RCC 7860 (cell line): ENCODE measurements at places on chromosomes 6 and 20.

DNA sequence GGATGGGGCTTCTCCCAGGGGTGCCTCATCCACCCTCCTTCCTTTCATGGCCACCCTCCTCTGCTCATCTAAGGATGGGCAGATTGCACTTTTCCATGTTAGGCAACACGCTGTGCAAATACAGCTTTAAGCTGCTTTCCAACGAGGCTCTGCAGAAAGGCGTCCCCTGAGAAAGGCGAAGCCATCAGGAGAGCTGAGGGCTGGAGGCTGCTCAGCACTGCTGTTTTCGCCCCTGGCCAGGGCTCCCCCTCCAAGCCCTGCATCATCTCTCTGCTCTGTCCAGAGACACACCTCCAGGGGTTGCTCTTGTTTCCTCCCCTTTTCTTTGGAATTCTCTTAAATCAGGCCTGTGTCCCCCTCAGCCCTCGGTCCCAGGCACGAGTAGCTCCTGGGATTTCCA, 526.1 kb downstream of the CDH26 start:
- no peak for DNase-seq

DNA sequence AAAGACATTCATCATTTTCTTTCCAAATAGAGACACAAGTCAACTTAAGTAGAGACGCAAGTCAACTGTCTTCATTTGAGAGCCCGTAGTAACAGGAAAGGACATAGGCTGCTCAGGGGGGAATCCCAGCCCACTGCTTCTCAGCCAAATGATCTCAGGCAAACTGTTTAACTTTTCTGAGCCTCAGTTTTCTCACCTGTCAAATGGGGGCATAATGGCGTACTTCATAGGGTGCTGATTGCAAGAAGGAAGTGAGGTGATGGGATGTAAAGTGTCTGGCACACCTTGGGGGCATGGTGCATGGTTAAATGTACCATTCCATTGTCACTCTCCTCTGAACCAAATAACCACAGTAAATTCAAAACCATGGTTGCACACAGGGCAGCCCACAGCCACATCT, 96.5 kb downstream of the EYA2 start:
- DNase-seq: no peak

- no peak for DNase-seq
These were observed 35.8 kb downstream of the HLA-DMB start for GRCh38 chr6:32905078-32905477.

DNA sequence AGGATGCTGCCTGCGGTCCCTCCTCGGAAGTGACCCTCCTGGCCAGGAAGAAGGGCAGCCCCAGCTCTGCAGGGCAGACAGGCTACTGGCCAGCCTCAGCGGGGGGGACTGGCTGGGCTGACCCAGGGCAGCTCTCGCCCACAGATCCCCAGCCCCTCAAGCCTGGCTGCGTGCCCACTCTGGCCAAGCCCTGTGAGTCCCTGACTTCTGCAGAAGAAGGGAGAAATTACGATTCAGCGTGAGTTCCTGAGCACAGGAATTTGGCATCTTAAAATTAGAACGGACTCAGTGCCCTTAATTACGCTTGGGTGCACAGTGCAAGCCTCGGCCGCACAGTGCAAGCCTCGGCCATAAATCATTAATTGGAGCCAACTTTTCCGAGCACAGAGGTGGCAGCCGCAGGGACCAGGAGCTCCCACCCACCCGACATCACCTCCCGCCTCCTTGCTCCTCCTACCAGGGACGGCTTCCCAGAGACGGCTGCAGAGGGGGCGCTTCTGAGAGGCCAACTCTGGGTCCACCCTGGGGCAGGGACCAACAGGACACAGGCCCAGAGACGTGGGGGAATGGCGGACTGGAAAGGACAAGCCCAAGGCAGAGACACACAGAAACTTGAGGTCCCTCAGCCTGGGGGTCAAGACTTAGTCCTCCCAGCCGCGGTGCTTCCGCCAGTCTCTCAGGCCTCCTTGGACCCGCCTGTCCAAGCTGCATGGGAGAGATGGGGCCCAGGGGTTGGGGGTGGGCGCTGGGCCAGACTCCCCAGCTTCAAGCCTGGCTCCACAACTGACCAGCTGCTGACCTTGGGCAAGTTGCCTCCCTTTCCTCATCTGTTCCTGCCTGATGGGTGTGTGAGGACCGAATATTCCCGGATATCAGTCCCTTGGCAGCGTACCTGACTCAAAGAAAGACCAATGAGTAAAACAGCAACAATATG, 165.4 kb downstream of the TAF4 start:
- DNase-seq: no peak

DNA sequence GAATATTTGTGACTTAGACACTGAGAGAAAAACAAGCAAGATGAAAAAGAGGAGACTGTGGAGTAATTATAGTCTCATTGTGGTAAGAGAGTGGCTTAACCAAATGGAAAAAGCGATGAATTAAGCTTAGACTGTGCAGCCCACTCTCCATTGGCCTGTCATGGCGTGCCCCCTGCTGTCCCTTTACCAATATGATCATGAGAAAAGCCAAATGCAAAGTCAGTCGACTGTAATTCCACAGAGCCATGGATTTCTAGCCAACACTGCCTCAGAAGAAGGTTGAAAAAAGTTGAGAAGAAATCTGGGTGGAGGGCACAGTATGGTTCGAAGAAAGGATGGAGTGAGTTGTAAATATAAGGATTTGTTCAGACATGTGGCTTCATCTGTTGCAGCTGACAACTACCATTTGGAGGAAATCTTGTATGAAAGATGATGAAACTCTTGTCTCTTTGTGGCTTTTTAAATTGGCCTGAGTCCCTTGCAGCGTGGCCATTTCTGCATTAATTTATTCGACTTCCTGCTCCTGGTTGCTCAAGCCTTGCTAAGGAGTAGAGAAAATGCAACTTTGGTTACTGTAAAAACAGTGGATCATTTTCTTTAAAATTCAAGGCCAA, 251.4 kb downstream of the DOK5 start:
- DNase-seq: no peak

GRCh38 chr20:14219801-14220461, 117.5 kb downstream of the FLRT3 start:
- DNase-seq: no peak

- DNase-seq: no peak
These were observed 186.9 kb upstream of the CDYL start for GRCh38 chr6:4589295-4589694.

DNA sequence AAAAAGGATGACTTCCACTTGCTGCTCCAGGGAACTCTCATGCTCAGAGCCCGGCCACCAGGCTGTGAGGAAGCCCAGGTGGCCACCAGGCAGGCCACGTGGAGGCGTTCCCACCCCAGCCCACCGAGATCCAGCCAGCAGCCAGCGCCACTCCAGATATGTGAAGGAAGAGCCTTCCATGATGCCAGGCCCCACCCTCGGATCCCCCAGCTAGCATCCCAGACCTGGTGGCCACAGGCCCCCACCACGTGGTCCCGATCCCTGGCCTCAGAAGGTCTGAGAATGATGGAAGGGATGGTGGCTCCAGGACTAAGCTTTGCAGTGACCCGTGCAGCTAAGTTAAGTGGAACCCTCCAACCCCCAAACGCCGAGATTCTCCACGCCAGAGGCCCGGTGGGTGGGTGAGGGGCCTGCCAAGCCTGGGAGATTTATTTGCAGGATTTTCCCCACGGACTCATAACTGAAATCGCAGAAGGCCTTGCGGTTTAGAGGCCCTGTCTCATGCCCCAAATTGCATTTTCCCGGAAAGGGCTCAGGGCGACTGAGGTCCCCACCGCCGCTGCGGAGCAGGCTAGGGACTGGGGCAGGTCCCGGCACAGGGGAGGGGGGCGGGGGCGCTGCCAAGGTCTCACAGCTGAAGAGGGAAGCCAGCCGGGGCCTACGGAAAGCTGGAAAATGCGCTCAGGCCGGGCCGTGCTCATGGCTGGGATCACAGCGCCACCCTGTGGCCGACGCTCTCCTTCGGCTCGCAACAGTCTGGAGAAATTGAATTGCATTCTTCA, 31.1 kb upstream of the CST7 start:
- DNase-seq: peak; percentile 10

GRCh38 chr6:69957985-69958559, 91.7 kb downstream of the COL19A1 start:
- no peak for DNase-seq

DNA sequence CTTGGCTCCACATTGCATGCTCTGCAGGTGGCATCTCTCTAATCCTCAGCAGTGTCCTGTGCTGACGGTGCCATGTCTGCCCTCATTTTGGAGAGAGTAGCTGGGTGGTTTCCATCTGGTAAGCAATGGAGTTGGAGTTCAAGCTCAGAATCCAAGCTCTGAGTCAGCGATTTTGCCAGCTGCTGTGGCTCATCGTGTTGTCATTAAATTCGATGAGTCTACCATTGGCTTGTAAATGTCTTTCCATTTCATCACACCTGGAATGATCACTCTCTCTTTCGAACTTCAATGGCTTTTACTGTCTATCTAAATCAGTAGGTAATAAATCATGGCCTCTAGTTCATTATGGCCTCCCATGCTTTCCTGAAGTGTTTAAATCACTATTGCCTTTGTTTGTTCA, 378.5 kb upstream of the TSHZ2 start:
- no peak for DNase-seq

DNA sequence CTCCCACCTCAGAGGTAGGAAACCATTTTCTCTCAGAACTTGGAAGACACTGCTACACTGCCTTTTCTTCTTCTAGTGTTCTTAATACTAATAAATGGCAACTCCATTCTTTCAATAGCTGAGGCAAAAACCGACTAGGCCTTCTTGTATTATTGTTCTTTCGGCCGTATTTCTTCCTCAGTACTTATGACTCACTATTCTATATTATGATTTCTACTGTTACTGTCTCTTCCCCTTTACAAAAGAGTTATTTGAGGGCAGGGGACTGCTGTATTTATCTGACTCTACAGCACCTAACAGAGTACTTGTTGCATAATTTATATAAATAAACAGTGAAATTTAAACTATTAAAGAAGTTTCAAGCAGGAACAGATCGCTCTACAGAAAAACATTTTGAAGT, 3.1 kb downstream of the DNAAF9 start:
- DNase-seq: no peak

DNA sequence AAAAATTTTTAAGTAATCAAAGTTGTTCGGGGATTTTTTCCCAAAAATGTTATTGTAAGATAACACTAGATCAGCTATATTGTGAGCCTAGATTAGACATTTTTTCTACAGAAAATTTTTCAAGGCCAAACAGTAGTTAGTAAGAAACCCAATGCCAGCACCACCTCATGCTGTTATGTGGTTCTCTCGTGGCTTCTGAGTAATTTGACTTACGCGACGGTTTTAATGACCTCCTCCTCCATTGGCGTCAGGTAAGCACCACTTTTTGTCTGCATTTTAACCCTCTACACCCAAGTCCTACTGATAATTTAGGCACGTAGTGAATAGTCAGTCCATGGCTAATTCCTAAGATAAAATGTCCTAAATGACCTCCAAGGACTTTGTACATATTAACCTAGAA, 9.7 kb downstream of the RPS6KA2 start:
- DNase-seq: no peak

GRCh38 chr20:46157625-46158024, 39.5 kb downstream of the CD40 start:
- no peak for DNase-seq

GRCh38 chr6:122654012-122654411, 43.8 kb downstream of the PKIB start:
- DNase-seq: no peak

- no peak for DNase-seq
These were observed 552.5 kb downstream of the BCKDHB start for GRCh38 chr6:80658926-80659325.

DNA sequence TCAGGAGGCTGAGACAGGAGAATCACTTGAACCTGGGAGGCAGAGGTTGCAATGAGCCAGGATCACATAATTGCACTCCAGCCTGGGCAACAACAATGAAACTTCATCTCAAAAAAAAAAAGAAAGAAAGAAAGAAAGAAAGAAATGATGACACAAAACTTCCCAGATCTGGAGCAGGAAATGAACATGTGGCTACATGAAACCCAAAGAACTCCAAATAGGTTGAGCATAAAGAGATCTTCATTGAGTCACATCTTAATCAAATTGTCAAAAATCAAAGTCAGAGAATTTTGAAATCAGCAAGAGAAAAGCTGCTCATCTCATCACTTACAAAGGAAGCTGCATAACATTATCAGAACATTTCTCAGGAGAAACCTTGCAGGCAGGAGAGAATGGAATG, 247.0 kb downstream of the IBTK start:
- no peak for DNase-seq

DNA sequence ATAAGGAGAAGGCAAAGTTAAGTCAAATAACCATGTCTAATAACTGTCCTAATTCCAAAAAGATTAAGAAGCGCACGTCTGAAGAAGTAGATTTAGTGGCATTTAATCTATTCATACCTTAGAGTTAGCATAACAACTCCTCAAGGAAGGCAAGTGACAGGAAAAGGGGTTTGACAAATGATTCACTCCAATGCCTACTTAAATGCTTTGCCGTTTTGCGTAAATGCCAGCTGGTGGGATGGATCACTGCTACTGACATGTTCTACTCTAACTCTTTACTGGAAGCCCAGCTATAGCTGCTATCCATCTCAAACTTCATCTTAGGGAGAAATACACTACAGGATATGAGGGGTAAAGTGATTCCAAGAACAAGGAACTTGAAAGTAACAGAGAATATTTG, 347.3 kb upstream of the RUNX2 start:
- DNase-seq: no peak

DNA sequence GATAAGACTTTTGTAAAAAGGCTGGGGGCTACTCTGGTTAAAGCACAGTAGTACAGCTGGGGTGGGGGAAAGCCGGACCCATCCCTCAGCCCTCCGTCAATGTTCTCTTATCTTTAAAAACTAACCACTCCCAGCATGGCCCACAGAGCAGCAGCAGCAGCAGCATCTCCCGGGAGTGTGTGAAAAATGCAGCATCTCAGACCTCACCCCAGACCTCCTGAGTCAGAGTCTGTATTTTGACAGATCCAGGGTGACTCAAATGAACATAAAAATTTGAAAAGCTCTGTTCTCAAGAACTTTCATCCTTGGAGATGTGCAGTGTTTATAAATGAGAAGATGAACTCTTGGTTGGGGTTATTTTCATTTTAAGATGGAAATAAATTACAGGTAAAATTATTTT, 277.7 kb upstream of the ECI2 start:
- no peak for DNase-seq

GRCh38 chr20:4836473-4836872, 114.8 kb downstream of the PRND start:
- no peak for DNase-seq

GRCh38 chr6:131183427-131184095, 48.3 kb downstream of the AKAP7 start:
- no peak for DNase-seq

- no peak for DNase-seq
These were observed 13.5 kb upstream of the CNR1 start for GRCh38 chr6:88179692-88180091.

- DNase-seq: no peak
These were observed 42.1 kb downstream of the SPACA1 start for GRCh38 chr6:88089708-88090107.
